CD8-positive, alpha-beta memory T cell (primary cell): ENCODE measurements at places on chromosomes 6 and 20. TPM values are rescaled to one million over a fixed set of nuclear protein-coding genes. Genes with fewer than 3 reads are reported as not detected.

UQCC2 gene
- 46.7 TPM for polyA plus RNA-seq

ZC2HC1B gene
- polyA plus RNA-seq: not detected

SPATA25 gene
- not detected for polyA plus RNA-seq

SPTLC3 gene
- 1.7 TPM for polyA plus RNA-seq

SYNCRIP gene
- 81.6 TPM for polyA plus RNA-seq

OVOL2 gene
- polyA plus RNA-seq: not detected

DNA sequence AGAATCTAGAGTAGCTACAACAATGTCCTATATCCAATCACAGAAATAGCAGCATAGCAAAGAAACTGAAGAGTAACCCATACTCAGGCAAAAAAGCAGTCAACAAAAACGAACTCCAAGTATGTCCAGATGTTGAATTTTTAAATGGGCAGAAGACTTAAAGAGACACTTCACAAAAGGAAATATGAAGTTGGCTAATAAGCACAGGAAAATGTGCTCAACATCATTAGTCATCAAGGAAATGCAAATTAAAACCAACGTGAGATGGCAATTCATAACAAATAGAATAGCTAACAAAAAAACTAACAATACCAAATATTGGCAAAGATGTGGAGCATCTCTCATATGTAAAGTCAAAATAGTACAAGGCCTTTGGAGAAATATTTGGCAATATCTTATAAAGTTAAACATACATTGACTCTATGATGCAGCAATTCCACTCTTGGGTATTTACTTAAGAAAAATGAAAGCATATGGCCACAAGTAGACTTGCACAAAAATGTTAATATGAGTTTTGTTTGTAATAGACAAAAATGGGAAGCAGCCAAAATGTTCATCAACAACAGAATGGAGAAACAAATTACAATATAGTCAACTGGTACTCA is 37.7 kb downstream of the FRK start:
- DNase-seq: no peak

DNA sequence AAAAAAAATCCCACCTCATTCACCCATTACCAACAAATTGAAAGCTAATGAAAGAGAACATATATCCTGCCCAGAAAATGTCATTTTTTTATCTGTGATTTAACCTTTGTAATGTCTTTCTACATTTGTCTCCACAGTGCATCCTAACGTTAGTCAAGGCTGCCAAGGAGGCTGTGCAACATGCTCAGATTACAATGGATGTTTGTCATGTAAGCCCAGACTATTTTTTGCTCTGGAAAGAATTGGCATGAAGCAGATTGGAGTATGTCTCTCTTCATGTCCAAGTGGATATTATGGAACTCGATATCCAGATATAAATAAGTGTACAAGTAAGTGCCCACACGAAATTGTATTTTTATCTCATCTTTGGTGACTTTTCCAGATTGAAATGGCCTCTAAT is 30.0 kb downstream of the RSPO3 start:
- DNase-seq: no peak

DNA sequence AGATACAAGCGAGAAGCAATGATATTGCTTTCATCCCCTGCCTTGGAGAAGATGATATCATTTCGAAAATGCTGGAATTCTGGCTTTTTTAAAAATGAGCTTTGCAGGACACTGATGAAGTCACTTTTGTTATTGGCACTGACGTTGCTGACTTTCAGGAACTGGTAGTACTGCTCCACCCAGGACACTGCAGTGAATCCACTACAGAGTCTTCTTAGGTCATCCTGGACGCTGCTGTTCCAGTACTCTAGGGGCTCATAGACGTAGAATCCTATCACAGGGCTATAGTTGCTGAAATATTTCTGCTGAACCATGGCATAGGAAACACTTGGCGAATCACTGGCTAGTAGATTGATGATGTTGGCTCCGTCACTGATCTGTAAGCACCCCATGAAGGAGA is 97.2 kb downstream of the OPN5 start:
- no peak for DNase-seq

GRCh38 chr20:22768266-22769178 is 184.2 kb upstream of the FOXA2 start:
- DNase-seq: no peak

- peak; percentile 44 for DNase-seq
These were observed 3.2 kb upstream of the DEF6 start for GRCh38 chr6:35294308-35294945.

DNA sequence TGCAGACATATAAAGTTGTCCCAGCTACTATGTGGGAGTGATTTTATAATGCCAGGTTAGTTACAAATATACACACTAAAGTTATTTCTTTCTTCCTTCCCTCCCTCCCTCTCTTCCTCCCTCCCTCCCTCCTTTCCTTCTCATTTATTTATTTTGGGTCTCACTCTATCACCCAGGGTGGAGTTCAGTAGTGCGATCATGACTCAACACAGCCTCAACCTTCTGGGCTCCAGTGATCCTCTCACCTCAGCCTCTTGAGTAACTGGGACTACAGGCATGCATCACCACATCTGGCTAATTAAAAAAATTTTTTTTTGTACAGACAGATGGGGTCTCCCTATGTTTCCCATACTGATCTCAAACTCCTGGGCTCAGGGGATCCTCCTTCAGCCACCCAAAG is 59.2 kb downstream of the PHF20 start:
- no peak for DNase-seq

- peak; percentile 1 for DNase-seq
These were observed 1.1 kb downstream of the PTPRK start for GRCh38 chr6:128519132-128519930.

DNA sequence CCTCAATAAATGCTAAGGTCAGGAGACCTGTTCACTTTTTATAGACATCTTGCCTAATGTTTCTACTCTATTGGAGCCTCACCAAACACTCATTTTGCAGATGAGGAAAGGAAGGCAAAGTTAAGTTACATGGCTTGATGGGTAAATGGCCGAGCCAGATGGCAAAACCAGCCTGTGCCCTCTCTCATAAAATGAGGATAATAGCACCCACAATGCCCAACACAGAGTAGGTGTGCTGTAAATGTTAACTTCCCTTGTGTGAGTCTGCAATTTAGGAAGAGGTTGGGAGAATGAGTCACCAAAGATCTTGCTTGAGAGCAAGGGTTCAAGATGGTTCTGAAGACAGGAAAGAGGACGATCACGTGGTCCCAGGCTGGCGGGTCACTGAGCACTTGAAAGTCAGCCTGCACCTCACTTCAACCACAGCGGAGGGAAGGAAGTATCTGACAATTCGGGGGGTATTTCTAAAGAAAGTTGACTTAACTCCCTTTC is 3.3 kb downstream of the KCNK5 start:
- DNase-seq: peak; percentile 12

DNA sequence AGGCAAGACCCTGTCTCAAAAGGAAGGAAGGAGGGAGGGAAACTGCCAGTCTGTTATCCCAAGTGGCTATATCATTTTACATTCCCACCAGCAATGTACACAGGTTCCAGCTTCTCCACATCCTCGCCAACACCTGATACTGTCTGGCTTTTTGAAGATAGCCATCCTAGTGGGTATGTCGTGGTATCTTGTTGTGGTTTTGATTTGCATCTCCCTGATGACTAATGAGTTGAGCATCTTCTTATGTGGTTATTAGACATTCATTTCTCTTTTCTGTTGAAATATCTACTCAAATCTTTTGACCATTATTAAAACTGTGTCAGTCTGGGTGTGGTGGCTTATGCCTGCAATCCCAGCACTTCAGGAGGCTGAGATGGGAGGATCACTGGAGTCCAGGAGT is 47.9 kb upstream of the ARID1B start:
- no peak for DNase-seq

- DNase-seq: no peak
These were observed 72.9 kb upstream of the AGPAT4 start for GRCh38 chr6:161346717-161347116.

- DNase-seq: no peak
These were observed 7.2 kb upstream of the CTCFL start for GRCh38 chr20:57532104-57532503.

- DNase-seq: peak; percentile 59
These were observed 169.4 kb downstream of the ZDHHC14 start for GRCh38 chr6:157550114-157550989.

- DNase-seq: no peak
These were observed 168.4 kb downstream of the GJA10 start for GRCh38 chr6:90062667-90063066.

DNA sequence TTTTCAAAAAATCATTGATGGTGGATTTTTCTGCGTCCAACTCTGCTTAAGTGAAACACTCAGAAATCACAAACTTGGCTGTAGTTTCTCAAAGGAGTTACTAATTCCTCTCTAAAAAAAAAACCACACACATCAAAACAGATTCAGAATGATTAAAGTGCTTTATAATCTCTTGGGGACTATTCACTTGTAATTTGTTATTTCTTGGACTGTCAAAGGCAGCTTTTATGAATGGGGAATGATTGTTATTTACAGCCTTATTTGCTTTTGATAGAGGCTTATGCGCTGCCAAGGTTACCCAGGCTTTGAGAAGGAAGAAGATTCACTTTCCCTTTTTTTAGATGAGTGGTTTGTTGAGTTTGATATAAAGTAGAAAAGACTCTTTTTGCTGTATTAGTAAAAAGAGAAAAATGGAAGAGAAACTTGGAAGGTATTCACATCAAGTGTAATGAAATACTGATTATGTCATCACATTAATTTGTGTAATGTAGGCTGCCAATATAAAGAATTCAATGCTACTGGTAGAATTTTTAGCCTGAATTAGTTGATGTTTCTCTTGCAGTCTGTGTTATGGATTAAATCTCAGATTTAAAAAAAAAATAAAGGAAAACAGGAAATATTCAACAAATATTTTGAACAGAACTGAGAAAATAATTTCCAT is 381.0 kb upstream of the SASH1 start:
- DNase-seq: no peak

DNA sequence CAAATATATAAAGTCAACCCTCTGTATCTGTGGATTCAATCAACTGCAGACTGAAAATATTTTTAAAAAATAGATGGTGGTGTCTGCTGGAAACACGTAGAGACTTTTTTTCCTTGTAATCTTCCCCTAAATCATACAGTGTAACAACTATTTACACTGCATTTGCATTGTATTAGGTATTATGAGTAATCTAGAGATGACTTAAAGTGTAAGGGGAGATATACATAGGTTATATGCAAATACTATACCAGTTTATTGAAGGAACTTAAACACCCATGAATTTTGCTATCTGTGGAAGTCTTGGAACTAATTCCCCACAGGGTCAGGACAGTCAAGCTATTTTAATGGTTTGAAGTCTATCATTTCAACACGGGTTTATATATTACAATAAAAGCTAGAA is 10.2 kb downstream of the HDAC2 start:
- no peak for DNase-seq

GRCh38 chr6:87049779-87050178 is 45.1 kb downstream of the CGA start:
- DNase-seq: no peak

DNA sequence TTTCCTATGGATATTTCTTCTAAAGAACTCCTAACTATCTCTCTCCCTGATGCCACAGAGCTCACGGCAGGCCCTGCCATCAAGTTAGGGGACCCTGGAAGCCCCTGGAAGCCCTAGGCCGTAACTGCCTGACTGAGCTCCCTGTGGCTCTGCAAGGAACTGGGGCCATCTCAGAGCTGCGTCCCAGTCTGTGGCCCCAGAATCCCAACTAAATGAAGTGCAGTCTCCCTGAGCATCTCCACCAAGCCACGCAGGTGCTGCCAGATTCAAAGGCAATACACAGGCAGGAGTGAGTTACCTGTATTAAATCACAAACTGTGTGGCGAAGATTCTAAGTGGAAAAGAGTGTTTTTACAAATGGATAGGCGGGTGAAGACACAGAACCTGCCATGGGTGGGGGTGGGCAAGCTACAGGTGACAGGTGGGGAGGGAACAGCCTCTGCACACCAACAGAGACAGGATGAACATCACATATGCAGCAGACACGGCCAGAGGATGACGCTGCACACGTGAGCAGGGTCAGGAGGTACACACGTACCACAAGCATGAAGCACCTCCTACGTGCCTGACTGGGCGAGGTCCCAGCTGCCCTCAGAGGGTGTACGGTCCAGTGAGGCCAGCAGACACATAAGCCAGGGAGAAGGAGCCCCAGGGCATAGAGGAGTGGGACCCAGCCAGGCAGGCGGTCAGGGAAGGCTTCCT is 358.5 kb downstream of the ZFAND3 start:
- no peak for DNase-seq

- DNase-seq: no peak
These were observed 14.8 kb downstream of the MDFI start for GRCh38 chr6:41652866-41653652.

DNA sequence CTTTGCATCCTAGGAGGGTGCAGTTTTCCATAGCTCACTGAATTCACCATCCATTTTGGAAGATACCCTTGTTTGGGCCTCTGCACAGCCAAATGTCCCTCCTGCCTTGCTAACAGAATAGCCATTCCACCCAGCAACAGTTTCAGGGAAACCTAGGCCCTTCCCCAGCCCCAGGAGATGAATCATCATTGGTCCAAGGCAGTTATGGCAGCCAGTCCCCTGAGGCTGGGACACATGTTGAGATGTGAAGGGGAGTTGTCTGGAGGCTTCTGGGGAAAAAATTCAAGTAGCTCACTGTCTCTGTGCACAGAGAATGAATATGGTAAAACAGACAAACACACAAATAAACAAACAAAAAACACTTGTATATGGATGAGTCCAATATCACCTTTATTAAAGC is 17.4 kb upstream of the SIRPB2 start:
- DNase-seq: no peak

- no peak for DNase-seq
These were observed 185.2 kb downstream of the SLC24A3 start for GRCh38 chr20:19397666-19398065.

DNA sequence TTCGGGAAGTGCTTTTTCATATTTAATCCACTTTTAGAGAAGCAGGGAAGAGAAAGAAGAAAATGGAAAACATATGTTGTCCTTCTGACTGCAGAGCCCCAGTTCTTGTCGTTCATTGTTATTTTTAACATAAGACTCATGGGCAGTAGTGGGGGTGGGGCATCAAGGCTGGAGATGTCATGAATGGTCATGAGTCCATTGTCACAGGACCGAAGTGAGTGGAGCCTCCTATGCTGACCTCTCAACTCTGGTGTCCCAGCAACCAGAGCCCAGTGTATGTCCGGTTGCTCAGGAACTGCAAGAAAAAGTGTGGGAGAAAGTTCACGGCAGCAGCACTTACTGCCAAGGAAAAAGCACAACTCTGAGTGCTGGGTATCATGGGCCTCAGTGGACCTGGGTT is 108.6 kb downstream of the BANF2 start:
- no peak for DNase-seq

- no peak for DNase-seq
These were observed 27.4 kb downstream of the KCNQ5 start for GRCh38 chr6:72649032-72649984.

GRCh38 chr6:2845880-2846208 is 4.2 kb upstream of the SERPINB1 start:
- no peak for DNase-seq

GRCh38 chr20:44773070-44773829 is 27.6 kb downstream of the KCNK15 start:
- DNase-seq: no peak
